ENCODE measurements at places on chromosomes 13 and 19.

GRCh38 chr13:54177466-54177865, 1148.9 kb downstream of the OLFM4 start:
- DNase-seq, result no peak

GRCh38 chr13:80341756-80342370, 937 bp upstream of the SPRY2 start:
- no peak for DNase-seq

DNA sequence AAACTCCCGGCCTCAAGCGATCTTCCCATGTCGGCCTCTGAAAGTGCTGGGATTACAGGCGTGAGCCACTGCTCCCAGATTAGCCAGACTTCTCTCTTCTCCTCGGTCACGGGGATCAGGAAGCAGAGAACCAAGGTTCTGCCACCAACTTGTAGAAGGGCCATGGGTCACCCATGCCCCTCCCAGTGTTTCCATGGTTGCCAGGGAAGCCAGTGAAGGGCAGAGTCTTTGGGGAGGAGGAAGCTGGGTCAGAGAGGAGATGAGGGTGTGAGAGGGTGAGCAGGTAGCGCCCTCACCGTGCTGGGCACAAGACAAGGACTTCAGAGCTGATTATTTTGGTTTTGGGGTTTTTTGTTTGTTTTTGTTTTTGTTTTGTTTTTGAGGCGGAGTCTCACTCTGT, 77.1 kb downstream of the GNG7 start:
- no peak for DNase-seq

GRCh38 chr13:110620596-110620995, 5.3 kb downstream of the NAXD start:
- no peak for DNase-seq

DNA sequence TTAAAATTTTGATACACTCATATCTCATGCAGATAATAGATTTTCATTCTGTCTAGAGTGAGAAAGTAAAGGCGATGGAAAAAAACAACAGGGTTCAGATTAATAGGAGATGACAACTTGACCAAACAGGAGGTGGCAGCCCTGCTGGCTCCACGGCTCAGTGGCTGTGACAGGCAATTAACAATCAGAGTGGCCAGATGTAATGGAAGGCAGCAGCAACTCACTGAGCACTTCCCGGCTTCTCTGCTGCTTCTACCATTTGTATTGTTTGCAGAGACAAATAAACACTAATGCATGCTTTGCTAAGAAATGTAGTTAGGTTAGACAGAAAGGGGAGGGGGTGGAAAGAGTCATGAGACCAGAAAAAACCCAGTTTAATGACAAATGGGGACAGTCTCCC, 473.0 kb upstream of the SLC10A2 start:
- no peak for DNase-seq

- DNase-seq, result no peak
Measured at GRCh38 chr19:1811942-1812425, at the start of gene ATP8B3. Gene ATP8B3 (minus strand): TSS chr19:1812276. CDS start chr19:1811736, 540 bp downstream.

GRCh38 chr13:114234266-114234644, 442 bp upstream of the CDC16 start:
- no peak for DNase-seq

DNA sequence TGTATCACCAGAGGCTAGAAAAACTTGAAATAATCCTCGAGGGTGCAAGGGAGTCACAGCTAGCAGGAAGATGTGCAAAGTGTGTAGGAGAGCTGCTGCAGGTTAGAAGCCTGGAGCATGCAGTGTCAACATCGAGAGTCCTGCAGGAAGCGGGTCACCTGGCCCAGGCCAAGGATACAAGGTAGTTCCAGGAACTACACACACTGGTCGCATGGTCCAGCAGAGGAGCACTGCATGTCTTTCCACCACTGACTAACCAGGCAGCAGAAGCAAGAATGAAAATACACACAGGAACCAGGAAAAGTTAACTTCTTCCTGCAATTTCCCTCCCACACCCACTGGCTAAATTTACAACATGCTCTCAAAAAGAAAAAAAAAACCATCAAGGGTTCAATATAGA, 36.0 kb upstream of the MIR17HG start:
- no peak for DNase-seq

DNA sequence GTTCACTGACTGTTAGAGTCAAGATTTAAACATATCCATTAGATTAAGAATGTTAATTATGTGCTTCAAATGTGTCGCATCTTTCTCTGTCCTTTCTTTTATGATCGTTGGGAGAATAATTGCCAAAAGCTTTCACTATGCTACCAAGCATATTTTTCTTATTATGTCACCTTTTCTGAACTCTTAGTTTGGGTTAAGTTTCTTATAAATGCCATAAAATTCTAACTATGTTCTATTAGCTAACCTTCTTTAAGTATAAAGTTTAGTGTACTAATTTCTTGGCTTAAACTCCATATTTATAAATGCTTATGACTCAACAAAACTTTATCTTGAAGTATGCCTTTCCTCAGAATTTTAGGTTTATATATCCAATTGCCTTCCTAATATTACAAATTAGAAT, 1759.4 kb downstream of the PCDH9 start:
- DNase-seq, result no peak

GRCh38 chr13:80361298-80361697, 20.4 kb upstream of the SPRY2 start:
- no peak for DNase-seq

DNA sequence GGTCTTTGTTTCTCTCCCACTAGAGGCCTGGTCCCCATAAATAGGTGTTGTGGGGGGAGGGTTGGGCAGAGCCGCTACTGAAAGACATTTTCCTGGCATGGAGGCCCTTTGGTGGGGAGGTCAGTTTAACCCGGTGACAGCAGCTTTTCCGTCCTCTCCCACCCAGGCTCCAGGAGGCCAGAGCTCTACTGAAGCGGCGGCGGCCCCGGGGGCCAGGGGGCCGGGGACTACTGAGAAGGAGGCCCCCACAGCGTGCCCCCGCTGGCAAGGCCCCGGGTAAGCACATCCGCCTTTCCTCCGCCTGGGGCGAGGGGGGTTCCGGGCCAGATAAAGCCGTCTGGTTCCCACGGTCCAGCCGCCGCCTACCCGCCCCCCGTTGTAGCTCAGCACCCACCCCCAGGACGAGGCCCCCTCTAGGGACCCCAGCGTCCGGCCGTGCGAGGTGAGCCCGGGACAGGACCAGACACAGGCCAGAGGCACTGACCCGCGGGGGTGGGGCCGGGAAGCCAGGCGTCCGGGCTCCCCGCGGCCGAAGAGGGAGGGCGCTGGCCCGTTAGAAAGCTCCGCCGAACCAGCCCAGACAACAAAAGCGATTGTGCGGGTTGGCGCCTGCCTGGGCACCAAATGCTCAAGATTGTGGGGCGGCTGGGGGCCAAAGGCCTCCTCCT, 1.1 kb upstream of the LTBP4 start:
- DNase-seq, result peak; percentile 91

- no peak for DNase-seq
Measured at GRCh38 chr13:46172531-46172991, 9.4 kb downstream of the LCP1 start.

DNA sequence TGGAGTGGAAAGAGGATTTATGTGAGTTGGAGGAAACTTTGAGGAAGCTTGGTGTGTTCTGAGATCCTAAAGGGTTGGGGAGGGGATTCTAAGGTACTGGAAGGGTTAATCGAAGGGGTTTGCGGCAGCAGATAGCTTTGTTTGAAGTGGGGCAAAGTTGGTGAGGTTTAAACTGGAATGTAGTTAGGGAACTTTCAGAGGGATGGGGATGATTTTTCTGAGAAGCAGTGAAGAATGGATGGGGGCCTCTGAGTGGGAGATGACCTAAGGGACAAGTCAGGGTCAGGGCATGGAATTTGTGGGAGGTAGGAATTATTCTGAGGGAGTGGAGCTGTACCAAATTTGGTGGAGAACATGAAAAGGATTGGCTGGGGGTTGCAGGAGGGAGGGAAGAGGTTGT, 3.9 kb downstream of the SAE1 start:
- DNase-seq, result no peak

GRCh38 chr19:53662209-53662608, 30.4 kb downstream of the DPRX start:
- no peak for DNase-seq

GRCh38 chr19:4304538-4305256, at the start of gene FSD1:
Gene FSD1 (plus strand): TSS chr19:4304598. CDS start chr19:4304747, 149 bp downstream.
- DNase-seq, result no peak

GRCh38 chr19:10517361-10517759, at the start of gene S1PR5:
Gene S1PR5 (minus strand): TSS chr19:10517447. CDS start chr19:10515011, 2,436 bp downstream.
- no peak for DNase-seq

DNA sequence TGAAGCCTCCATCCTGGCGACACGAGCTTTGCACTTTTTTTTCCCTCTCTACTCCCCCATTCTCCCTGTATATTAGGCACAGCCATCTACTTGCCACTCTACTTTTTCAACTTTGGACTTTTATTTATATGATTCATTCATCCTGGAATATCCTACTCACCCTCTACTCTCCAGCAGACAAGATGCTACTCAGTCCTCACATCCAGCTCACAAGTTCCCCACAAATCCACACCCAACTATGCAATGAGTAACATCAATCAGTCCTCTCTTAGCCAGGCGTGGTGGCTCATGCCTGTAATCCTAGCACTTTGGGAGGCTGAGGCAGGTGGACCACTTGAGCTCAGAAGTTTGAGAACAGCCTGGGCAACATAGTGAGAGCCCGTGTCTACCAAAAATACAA, 23.9 kb upstream of the URAD start:
- DNase-seq, result no peak

DNA sequence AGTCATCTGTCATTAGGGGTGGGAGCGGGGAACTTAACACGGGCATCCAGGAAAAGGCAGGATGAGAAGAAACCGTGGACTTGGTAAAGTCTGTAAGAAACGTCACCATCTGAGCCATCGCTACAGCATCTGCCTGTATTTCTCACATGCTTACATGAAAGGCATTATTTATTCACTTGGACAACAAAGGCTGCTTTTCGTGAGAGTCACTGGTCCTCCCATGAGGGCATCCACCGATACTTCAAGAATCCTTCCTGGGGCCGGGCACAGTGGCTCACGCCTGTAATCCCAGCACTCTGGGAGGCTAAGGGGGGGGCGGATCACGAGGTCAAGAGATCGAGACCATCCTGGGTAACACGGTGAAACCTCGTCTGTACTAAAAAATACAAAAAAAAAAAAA, 16.1 kb downstream of the ZNF446 start:
- DNase-seq, result no peak

GRCh38 chr13:63396746-63397145, 1981.1 kb upstream of the PCDH20 start:
- no peak for DNase-seq

DNA sequence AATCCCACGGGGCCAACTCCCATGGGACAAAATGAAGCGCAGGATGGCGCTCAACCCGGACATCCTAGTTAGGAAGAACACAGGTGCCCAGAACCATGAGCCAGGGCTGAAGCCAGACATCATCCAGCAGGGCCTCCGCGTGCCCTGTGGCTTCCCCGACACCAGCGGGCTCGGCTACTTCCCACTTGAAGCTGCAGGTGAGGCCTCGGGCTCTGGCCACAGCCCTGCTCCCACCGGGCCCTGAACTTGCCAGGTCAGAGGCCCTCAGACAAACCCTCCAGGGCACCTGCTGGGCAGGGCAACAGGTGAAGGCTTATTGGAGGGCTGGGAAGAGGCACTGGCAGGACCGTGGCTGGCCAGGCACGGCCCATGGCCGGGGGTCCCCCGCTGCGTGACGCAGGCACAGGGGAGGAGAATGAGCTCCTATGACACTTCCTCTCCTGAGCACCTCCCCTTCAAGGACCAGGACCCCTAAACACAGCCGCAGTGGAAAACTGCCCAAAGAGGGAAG, 117.7 kb downstream of the STK24 start:
- DNase-seq, result no peak

GRCh38 chr19:3606690-3607289, at the start of gene TBXA2R:
Gene TBXA2R (minus strand): TSS chr19:3606875. CDS start chr19:3600634, 6,241 bp downstream.
- DNase-seq, result peak; percentile 93

DNA sequence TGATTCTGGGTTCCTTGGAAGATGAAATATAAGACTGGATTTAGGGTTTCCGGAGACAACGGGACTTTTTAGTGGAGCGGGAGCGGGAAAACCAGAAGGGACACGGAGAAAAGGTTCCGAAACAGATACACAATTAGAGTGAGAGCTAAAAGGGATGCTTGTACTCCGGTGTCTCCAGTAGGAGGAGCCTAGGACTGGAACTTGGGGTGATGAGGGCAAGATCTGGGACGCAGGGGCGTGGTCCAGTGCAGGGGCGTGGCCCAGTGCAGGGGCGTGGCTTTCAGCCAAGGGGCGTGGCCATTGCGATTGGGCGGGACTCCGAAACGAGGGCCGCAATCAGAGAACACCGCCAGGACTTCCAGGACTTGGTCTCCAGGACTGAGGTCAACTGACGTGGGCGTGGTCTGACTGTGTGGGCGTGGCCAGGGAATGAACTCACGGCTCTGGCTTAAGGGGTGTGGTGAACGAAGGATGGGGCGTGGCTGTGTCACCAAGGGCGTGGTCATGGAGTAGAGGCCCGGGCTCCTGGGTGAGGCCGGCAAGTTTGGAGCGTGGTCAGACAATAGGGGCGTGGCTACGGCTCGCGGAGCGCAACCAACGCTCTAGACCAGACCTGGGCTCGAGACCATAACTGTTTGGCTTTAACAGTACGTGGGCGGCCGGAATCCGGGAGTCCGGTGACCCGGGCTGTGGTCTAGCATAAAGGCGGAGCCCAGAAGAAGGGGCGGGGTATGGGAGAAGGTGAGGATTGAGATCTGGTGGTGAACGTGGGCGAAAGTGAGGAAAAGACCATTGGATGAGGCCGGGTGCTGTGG, at the start of gene DKKL1:
Gene DKKL1, plus strand, starts transcription at position 610 of the 815 bp plus-strand sequence. Its CDS starts 122 bp downstream, at position 732.
- peak; percentile 100 for DNase-seq

DNA sequence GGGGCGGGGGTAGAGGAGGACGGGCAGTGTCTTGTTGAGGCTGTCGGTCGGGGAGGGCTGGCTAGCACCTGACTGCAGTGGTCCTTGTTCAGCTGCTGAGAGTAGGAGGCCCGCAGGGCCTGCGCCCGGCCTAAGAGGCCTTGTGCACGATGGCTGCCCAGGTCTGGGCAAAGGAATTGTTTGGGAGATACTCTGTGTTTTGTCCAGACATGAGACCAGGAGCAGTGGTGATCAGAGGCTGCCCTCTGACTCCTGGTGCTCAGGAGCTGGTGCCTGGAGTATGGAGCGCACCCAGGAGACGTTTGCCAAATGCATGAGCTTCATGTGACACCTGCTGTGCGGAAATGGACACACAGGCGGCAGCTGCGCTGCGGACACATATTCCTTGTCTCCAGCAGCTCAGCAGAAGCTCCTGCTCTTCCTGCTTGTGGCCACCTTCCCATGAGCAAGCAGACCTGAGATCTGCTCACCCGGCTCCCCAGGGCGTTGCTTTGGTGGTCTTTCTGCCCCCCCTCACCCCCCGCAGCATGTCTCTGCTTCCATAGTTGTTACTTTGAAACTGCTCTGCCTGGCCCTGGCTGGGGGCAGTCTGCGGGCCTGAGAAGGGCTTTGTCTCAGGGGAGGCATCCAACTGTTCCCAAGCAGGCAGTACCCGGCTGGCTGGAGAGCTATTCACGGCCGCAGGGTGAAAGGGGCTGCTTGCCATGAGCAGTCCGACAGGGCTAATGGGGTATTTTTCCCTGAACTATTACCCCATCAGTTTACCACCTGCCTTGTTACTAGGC, 163.9 kb downstream of the TEX29 start:
- no peak for DNase-seq

All from lower leg skin (tissue), 4 donors.